Stimulated activated CD4-positive, alpha-beta T cell treated with anti-CD3 and anti-CD28 coated beads, Interleukin-15, amount 100 ng/mL, for 48 hours (primary cell): ENCODE measurements at places on chromosomes 3 and 15.

GRCh38 chr3:186464424-186465093 lies 79.6 kb downstream of the CRYGS start:
- DNase-seq = no peak

GRCh38 chr3:76679541-76679940 lies 360.4 kb upstream of the ROBO2 start:
- no peak for DNase-seq

GRCh38 chr3:187044206-187044605 lies 95.1 kb downstream of the RPL39L start:
- no peak for DNase-seq

DNA sequence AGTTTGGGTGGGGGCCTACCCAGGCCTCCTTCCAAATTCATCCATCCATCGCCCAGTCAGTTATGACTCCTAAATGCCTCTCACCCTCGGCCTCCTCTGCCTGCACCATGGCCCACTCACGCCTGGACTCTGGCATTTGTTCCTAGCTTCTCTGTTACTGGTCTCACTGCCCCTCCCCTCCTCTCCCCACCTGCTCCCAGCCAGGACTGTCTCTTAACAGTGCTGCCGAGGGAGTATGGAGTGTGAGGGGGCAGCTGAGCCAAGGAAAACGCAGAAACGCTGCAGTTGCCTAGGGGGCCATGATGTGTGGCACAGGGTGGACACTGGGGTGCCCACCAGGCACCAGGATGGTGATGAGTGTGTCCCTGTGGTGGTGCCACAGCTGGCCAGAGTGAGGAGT lies 3.1 kb downstream of the RCCD1 start:
- DNase-seq = no peak

DNA sequence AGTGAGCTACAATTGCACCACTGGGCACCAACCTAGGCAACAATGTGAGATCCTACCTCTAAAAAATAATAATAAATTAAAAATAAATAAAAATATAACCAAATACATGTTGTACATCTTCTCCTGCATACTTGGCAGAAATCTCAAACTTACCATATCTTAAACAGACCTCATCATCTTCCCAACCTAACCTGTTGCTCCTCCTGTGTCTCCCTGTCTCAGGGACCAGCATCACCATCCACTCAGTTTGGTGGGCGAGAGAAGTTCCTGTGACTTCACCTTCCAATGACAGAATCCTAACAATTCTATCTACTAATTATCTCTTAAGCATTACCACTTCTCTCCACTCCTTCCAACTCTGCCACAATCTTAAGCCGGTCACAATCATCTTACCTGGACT lies 3.3 kb downstream of the PIK3R4 start:
- DNase-seq = no peak
